ENCODE measurements at places on chromosomes 5 and 9.

- DNase-seq = no peak
These were observed 341.4 kb upstream of the PRR16 start for GRCh38 chr5:120122703-120123102.

DNA sequence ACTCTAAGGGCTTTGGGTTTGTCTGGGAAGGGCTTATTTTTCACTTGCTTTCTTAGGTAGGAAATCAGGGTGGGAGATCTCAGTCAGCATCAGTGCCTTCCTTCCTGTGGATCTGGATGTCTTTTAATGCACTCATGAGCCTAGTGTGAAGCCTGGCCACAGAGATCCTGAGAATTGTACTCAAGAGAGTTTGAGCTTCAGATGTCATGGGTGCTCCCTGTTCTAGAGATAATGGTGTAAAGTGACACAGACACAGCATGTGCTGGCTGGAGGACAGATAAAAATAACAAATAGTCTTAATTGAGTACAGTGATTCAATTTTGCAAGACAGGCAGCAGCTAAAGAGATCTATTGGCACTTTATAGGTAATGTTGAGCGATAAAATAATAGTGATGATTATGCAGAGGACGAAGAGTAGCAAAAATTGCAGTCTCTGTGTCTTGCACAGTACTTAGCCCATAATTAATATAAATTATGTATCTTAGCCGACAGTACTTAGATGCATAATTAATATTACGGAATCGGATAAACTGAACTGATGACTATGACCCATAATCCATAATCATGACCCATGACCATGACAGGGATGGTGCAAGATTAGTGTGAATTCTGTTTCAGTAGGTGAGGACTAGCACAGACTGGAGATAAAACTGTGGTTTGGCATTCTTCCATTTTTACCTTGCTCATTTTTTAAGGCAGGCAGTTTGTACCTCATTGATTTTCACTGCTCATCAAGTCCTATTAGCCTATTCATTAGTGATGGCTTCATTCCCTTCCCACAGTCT is 408.7 kb upstream of the PIK3R1 start:
- no peak for DNase-seq

DNA sequence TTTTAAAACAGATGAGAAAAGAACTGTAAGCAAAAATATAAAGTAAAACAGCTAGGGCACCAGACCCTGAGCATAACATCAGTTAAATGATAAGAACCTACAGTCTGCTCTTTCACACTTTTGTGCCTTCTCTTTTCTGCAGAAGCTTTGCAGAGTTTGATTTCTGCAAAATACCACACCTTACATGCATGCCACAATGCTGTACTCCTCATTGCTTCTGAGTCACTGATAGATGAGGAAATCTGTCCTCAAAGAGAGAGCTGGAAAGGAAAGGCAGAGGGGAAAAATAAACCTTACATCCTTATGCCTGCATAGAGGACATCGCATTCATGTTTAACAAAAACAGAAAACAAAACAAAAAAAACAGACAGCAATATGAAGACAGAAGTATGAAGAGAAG is 142.9 kb downstream of the ATPSCKMT start:
- no peak for DNase-seq

DNA sequence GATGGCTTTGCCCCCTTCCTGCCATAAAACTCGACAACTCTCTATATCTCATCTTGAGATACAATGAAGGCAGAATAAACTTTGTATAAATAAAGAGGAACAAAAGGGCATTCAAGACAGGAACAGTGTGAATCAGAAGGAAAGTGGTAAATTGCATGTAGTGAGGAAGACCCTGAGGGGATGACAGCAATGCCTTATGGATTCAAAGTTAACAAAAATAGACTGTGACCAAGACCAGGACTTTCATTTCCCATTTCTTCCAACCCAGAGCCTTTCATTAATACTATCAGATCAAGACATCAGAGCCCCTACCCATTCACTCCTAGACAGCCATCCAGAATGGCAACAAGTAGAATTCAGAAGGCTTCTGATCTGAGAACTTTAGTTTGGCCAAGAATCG is 46.4 kb upstream of the ZNF462 start:
- no peak for DNase-seq

- no peak for DNase-seq
These were observed 3.6 kb upstream of the PAX5 start for GRCh38 chr9:37037503-37038301.

DNA sequence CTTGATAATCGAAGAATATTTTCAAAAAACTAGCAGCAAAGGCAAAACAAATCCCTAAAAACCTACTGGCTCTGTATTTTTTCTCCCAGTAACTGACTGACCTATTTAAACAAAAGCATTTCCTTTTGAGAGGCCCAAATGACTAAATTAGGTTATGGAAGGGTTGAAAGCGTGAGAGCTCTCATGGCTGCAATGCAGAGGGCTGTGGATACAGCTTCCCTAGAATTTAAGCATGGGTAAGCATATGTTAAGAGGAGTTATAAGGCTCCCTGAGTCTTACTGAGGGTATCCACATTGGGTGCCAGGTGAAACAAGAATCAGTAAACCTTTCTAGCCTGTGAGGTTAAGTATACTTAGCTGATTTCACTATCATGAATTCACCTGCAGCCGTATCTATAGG is 32.3 kb downstream of the SHISAL2B start:
- DNase-seq = no peak

All from NB4 (cell line).